ENCODE measurements at places on chromosomes 2 and 18.

DNA sequence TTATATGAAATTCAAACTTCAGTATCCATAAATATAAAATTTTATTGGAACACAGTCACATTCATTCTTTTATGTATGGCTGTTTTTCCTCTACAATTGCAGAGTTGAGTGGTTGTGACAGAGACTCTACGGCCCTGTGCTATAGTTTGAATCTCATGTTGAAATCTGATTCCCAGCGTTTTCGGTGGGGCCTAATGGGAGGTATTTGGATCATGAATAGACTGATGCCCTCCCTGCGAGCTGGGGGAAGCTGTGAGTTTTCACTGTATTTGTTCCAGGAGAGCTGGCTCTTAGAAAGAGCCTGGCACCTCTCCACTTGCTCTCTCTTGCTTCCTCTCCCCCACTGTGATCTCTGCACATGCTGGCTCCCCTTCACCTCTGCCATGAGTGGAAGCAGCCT is 1.7 kb downstream of the PFN4 start:
- no peak for DNase-seq

DNA sequence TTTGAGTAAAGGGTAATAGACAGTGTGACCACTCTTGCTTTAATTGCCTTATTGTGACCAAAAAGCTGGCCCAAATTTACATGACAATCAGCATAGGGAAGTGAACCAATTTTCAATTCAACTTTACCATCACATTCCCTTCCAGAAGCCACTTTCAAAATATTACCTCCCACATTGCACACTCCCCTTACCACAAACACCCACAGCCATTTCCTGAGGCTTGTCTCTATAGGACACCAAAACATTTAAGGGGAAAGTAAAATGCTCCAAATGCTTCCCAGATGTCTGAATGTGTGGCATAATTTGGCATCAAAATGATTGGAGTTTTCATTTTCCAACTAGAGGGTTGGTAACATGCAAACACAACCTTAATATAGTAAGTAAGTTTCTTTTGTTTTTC is 616.1 kb downstream of the SLC4A3 start:
- no peak for DNase-seq

DNA sequence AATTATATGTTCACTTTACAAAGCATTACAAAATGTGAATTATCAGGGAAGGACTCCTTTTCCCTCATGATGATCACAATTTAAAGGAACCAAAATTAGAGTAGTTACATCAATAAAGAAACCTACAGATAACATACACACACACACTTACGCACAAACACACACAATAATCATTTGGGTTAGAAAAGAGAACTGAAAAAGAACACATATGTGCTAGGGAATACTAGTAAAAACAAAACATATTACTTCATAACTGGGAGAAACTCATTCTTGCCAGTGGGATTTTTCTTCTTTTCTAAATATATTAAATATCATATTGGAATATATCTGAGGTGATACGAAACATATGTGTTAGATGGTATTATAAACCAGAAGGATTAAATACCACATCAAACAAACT is 42.3 kb downstream of the FIGN start:
- no peak for DNase-seq

DNA sequence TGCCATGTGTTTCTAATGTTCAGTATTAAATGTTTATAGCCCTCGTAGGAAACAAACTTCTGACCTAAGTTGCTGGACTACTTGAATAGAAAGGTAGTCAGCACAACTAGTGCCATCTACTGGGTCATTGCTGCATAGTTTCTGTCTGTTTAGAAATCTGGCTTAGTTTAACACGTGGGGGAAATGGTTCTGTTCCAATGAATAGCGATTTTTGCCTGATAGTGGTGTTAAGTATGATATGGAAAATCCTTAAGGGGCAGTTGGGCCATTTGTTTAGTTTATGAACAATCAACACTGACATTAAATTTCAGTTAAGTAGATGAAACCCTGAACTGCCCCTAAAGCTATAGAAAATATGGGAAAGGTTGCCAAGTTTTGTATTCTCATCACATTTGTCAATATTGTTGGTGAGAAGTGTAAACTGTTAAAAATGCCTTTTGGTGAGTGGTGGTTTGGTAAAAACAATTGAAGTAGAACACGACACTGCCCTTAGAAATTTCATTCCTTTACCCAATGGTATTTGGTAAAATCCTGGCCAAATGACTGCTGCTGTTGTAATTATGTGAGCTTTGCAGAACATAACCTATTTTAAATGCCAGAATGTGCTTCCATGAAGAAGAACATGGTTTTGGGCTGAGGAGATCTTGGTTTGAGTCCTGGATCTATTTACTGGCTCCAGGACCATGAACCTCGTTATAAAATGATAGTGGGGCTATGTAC is 13.2 kb downstream of the NABP1 start:
- peak; percentile 50 for DNase-seq

- DNase-seq = no peak
Measured at GRCh38 chr2:871175-871727, 79.4 kb upstream of the SNTG2 start.

DNA sequence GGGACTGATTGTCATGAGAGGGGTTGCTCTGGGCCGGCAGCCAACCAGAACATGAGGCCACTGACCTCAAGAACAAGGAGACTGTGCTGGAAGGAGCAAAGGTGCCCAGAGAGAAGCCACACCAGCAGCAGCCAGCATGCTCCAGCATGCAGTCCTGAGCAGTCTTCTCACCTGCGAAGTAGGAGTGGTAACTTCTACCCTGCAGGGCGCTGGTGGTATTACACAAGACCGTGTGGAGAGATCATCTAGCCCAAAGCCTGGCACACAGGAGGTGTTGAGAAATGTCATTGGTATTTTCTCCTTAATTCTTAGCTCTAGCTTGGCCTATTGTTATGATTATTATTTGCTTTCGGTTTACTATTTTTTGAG is 132.7 kb downstream of the TSN start:
- DNase-seq = peak; percentile 51

DNA sequence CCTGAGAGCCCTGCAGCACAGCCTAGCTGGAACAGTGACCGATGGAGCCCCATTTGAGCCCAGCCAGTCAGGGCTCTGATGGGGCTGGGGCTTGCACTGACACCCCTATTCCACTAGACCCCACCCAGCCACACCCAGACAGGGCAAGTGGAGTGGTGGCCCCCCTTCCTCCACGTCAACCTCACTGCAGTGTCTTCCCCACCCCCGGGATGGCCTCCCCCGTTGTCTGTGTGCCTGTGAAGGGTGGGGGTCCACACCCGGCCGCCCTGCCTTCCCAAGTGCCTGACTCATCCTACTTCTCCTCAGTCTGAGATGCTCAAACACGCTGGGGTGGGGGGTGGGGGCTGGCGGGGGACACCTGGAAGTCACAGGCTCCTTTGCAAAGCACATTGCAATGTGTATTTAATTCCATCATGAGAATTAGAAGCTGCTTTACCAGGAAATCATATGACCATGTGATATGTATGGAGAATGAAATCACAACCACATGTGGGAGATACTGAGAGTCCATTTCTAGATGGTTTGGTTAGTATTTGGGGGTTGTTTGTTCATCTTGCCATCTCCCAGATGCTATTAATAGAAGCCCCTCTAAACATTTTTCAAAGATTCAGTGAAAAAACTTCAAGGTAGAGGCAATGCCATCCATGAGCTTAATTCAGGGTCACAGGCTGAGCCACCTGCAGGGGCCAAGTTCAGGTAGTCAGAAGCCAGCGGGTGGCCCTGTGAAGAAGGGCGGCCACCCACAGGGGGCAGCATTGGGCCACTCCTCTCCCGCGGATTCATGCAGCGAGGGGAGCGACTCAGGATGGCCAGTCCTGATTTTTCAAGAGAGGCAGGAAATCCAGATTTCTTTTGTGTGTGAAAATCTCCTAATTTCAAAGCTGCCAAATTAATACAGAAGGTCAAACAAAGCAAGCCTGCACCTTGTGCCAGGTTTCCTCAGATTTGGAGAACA is 22.7 kb upstream of the GMPPA start:
- peak; percentile 81 for DNase-seq

DNA sequence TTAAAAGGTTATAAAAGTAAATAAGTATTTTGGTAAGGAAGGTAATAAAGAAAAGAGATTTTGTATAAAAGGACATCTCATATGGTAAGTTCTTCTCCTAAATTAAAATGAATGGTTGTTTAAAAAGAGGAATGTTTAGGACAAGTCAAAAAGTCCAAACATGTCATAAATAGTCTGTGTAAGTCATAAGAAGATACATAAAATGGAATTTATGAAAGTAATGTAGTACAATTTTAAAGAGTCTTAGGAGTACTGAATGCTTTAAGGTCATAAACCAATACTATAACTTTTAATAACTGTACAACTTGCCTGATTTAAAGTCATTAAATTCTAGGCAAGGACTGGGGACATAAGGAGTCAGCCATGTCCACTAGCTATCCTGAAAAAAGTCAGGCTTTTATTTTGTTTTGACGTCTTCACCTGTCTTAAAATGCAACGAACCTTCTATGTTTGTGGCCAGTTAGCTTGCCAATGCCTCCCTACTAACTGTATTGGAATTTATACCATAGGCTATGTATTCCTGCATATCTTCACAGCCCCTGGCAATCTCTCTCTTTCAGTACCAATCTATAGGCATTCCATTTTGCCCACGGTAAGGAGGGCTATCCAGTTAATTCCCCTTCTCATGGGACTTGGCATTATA is 312.3 kb upstream of the LRRTM4 start:
- DNase-seq = no peak

DNA sequence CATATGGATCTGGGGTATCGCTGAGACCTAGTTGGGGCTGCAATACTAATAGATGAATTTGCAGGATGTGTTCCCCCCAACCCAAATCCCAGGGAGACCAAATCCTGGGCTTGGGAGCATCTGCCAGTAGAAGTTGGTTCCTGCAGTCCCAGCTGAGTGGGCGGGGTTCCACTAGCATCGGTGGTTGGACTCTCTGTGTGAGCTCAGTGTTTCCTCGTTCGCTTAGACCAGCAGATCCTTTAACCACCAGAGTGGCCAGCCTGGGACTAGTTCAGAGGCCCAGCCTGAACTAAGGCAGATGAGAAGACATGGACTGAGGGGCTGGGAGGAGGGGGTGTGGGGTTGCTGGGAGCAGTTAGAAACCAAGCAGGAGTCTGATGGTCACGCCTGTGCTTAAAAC is 40.7 kb downstream of the PCARE start:
- DNase-seq = no peak

- DNase-seq = no peak
Measured at GRCh38 chr18:2396162-2396505, 175.2 kb downstream of the METTL4 start.

- no peak for DNase-seq
Measured at GRCh38 chr2:235365743-235366142, 128.1 kb upstream of the AGAP1 start.

DNA sequence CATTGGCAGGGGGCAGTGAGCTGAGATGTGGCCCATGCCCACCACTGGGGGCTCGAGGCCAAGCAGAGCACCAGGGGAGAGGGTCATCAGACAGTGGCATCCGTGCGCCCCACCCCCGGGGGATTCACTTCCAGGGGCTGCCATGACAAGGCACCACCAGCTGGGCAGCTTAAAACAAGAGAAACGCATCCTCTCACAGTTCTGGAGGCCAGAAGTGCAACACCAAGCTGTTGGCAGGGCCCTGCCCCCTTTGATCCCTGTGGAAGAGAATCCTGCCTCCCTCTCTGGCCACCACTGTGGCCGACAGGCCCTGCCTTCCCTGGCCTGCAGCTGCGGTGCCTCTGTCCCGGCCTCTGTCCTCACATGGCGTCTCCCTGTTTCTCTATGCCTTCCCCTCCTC is 187.7 kb upstream of the ID2 start:
- DNase-seq = no peak

- no peak for DNase-seq
Measured at GRCh38 chr2:237913193-237913917, 53.5 kb upstream of the UBE2F start.
